ENCODE measurements at places on chromosomes 2 and 18.

DNA sequence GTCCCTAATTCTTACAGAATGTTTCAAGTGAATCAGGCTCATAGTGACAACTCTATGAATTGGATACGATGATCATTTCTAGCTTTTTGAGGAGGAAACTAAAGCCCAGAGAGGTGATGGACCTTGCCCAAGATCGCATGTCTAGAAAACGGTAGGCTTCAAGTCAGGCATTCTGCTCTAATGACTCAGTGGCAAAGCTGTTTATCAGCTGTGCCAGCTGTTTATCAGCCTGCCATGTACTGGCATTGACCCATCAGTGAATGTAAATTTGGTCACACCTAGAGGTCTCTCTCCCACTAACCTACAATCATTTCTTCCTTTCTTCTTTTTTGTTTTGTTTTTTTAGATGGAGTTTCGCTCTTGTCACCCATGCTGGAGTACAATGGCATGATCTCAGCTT lies 6.1 kb upstream of the DAW1 start:
- DNase-seq = no peak

DNA sequence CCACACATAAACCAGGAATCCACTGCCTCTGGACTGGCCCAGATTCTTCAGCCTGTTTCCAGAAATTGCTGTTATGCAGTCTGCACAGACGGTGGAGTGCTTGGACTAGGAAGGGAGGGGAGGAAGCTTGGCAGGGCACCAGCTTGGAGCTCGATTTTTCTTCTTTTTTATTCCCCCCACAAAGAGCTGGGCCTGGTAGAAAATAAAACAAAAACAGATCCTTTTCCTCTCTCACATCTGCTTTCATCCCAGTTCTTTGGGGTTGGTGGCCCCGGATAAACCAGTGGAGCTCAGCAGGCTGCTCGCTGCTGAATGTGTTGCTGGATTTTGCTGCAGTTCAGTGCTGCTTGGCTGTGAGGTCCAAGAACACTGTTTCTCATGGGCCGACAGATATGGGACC lies 16.0 kb downstream of the LRRTM1 start:
- no peak for DNase-seq

DNA sequence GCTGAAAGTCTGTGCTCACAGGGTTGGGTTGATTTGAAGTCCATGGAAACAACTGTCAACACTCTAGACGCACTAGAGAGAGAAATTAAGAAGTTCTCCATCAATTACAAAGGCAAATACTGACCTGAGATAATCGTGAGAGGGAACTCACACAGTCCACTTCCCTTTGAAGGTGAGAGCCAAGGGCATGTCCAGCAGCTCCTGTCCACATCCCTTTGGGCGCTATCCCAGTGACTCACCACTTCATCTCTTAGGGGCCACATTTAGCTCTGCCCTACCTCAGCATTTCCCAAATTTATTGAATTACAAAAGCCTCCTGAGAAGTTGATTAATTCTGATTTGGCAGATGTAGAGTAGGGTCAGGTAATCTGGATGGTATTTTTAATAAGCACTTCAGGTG lies 148.8 kb upstream of the MAPRE2 start:
- DNase-seq = no peak

DNA sequence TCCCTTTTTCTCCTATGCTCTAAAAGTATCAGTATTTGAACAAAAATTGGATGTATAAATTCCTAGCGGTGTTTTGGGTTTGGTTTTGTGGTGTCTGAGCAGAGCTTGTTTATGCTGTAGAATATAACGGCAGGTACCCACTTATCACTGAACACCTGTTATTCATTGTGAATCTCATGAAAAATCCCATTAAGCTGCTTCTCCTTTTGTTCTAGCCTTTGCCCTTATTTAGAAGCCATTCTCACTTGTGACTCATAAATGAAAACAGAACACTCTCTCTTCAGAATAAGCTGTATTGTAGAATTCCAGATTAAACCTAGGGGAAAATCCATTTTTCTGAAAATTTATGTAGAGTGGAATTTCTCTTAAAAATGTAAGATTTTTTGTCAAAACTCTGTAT lies 104.0 kb downstream of the PRPF40A start:
- DNase-seq = no peak

DNA sequence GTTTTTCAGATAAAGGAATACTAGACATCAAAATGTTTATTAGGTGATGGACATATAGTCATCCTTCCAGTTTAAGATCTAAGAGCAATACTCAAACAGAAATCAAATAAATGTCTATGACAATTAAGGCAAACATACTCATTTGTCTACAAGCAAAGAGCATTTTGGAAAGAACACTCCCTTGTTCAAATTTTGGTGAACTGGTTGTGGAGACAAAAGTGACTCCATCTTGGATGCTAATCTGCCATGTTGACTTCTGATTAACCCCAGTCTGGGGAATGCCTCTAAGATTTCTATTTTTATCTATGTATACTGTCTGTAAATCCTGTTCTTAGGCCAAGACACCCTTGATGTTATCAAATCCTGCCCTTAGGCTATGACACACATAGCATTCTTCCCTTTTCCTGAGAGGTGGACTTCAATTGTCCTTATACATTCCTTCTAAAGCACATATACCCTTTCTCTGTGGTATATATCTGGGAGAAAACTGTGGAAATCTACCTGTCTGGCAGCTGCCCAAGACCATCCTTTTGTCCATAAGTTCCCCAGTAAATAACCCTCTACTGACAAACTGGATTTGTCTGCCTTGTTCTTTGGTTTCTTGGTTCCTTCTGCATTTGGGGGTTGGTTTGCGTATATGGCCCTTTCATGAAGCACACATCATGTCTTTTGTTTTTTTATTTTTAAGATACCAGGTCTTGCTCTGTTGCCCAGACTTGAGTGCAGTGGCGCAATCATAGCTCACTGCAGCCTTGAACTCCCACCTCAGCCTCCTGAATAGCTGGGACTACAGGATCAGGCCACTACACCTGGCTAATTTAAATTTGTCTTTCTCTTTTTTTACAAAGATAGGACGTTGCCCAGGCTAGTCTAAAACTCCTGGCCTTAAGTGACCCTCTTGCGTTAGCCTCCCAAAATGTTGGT lies 12.5 kb upstream of the PLEKHM3 start:
- no peak for DNase-seq

DNA sequence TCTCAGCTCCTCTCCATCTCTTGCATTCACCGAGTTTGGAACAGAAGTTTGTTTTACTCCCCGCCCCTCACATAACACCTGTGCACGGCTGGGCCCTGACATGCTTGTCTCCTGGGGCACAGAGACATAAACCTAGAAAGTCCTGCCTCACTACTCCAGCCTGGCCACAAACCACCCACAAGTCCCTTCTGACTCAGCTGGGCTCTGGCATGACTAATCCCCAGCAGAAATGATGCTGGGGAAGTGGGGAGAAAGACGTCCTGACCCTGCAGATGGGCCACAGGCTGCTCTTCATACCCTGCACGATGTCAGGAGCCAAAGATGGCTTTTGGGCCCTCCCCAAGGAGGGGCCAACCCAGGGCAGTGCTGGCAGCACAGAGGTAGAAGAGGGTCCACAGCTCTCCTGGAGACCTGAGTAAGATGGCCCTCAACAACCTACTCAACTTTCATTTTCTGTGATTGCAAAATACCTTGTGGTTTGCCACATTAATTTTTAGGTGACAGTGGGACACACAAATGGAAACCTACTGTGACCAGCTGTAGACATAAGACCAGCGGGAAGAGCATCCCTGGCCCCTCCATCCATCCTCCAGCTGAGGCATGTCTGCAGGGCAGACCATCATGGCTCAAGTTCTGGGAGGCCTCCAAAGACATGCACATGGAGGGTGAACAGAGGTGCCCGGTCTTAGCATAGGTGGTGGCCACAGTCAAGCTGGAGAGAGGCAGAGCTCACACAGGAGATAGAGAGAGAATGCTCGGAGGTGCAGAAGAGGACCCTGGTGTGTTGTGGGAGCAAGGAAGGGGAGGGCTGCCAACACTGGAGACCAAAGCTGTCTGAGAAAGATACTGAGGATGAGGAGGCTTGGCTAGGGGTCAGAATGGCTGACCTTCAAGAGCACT lies 40.0 kb downstream of the DNMT3A start:
- peak; percentile 68 for DNase-seq

DNA sequence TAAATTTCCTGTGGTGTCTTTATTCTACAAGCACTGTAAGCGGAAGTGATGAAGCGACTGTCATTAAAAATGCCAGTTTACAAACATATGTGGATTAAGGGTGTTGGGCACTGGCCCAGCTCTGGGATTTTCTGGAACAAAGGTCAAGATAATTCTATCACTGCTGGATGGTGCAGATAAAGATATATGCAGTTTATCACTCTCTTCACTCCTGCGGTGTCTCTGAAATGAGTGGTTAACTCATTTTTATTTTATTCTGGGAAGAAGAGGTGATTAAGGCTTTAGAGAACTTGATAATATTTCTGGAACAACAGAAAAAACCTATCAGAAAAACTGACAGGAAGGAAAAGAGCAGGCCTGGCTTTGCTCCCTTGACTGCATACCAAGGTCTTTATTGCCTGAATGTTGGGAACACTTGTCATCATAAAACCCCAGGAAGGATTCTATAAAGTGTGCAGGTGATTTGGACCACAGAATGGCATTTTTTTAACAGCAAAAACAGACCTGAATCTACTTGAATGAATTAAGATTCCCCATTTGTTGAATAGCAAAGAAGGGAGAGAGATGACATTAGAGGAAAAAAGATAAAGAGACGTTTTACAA lies 32.4 kb downstream of the ABCB11 start:
- DNase-seq = no peak

GRCh38 chr2:79994161-79994560 lies 310.4 kb downstream of the LRRTM1 start:
- no peak for DNase-seq

GRCh38 chr2:205372141-205372540 lies 310.2 kb upstream of the NRP2 start:
- DNase-seq = no peak

DNA sequence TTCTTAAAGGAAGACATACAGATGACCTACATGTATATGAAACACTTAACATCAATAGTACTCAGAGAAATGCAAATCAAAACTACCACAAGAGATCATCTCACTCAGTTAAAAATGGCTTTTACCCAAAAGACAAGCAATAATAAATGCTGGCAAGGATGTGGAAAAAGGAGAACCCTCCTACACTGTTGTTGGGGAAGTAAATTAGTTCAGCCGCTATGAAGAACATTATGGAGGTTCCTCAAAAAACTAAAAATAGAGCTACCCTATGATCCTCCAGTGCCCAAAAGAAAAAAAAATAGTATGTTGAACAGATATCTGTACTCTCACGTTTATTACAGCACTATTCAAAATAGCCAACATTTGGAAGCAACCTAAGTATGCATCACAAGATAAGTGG lies 1579.4 kb upstream of the TMEFF2 start:
- DNase-seq = no peak

DNA sequence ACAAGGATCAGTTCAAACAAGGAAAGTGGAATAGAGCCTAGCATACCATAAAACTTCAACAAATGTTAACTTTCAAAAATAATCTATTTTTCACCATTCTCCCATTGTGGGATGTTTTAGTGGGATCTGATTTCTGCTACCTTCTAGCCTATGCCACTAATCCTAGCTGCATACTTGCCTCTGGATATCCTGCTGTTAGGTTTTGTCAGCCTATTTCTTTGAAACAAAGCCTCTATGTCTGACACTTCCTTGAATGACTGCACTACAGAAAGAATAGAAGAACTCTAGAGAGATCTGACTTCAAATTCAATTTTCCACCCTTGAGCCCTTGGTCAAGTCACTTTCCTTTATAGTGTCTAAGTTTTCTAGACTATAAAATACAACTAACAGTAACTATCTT lies 291.5 kb downstream of the PTH2R start:
- DNase-seq = no peak

DNA sequence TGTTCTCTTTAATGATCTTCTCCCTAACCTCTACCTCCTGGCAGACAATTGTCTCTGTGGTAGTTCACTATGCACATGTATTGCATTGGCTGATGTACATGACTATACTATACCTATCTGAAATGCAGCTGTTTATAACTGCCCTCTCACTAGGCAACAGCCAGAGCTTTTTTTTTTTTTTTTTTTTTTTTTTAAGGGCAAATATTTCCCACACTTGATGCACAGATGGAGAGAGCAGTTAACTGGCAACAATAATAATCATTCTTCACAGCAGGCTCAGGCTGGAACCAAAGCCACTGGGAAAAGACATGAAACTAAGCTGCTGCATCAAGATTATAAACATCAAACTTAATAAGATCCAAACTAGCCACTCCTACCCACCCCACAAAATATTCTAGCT lies 707.7 kb downstream of the LRP1B start:
- DNase-seq = no peak

GRCh38 chr2:224366267-224366844 lies 35.6 kb downstream of the FAM124B start:
- DNase-seq = no peak

- DNase-seq = no peak
These were observed 445.7 kb upstream of the TRIB2 start for GRCh38 chr2:12270876-12271588.

DNA sequence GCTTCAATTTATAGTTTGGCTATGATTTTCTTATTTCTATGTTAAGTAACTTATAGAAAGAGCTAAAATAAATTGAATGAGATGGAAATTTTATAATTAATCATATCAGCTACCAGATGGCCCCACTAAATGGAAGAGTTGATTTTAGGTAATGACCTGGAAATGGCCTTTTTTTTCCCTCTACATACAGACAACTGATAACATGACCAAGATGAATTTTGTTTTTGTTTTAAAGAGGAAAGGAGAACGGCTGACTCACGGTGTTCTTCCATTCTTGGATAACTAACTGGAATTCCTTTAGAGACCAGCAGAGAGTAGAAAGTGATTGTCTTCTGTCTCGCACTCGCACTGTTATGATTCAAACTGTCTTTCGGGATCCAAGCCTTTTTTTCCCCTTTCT lies 91.0 kb downstream of the TMEM185B start:
- no peak for DNase-seq

DNA sequence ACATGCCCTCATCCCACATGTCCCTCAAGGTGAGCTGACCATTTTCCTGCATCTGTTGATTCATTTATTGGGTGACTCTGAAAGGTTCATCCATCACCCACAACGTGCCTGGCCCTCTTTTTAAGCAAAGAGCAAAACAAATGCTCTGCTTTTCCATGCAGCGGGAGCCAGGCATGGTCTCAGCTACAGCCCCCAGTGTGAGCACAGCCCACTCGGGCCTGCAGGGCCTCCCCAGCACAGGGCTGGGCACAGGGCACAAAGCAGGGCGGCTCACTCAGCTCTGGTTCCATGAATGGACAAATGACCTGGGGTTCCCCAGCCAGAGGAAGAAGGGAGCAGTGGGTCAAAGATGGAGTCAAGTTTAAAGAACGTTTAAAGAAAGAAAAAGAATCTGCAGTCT lies 24.1 kb upstream of the OTOS start:
- DNase-seq = no peak

GRCh38 chr2:238117199-238118154 lies 17.3 kb downstream of the ESPNL start:
- DNase-seq = no peak

DNA sequence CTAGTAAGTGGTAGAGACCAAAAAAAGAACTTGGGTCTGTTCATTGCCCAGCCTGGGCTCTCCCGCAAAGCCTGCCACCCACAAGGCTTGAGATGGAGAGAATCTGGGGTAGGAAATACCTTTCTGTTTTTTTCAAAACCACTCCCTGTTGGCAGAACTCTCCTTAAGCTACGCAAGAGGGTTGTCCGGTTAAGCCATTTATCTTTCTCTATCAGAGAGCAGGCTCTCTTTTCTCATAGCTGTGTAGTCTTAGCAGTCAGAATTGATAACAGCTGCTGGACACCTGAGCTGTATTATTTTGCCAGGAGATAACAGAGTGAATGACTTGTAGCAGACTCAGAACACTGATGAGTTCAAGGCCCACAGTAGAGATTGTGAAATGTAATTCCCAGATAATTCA lies 1088.1 kb downstream of the TSN start:
- no peak for DNase-seq

GRCh38 chr18:27057519-27058234 lies 127.4 kb downstream of the CHST9 start:
- no peak for DNase-seq
